GM04503 (cell line): ENCODE measurements at places on chromosomes 1 and 21.

GRCh38 chr1:119898530-119898929 is 2.2 kb upstream of the ADAM30 start:
- no peak for DNase-seq

DNA sequence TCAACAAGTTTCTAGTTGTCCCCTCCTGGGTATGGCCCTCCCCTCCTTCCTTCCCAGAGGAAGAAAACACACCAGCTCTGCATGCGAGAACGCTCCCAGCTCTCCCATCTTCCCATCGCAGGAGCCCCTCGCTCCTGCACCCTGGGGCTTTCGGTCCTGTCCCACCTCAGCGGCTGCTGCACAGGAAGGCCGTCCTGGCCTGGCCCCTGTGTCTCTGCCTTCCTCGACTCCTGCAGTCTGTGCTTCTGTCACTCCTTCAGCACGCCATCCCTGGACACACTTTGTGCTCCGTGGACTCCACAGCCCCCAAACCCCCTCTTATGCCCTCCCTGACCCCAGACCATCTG is 23.2 kb downstream of the KRTAP10-1 start:
- DNase-seq: no peak

GRCh38 chr1:108817811-108818210 is 39.1 kb downstream of the AKNAD1 start:
- DNase-seq: no peak

GRCh38 chr1:108850929-108851328 is 6.0 kb downstream of the AKNAD1 start:
- DNase-seq: no peak

DNA sequence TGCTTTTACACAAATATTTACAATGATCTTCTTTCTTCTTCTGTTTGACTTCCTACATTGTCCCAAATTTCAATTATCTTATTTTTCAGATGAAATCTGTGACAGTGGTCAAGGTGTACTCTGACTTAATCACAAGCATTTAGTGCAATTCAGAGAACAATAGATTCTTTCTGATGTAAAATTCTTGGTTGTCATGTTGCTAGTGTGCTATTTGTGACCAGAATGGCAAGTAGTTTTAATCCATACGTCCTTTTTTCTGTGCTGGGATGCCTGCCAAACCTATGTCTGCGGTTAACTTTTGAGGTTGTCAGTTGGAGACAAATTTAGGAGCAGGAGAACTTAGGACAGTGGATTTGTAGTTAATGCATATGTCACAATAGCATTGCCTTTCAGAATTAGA is 31.0 kb downstream of the NCAM2 start:
- no peak for DNase-seq

GRCh38 chr1:50393522-50394120 is 29.6 kb downstream of the DMRTA2 start:
- DNase-seq: no peak

DNA sequence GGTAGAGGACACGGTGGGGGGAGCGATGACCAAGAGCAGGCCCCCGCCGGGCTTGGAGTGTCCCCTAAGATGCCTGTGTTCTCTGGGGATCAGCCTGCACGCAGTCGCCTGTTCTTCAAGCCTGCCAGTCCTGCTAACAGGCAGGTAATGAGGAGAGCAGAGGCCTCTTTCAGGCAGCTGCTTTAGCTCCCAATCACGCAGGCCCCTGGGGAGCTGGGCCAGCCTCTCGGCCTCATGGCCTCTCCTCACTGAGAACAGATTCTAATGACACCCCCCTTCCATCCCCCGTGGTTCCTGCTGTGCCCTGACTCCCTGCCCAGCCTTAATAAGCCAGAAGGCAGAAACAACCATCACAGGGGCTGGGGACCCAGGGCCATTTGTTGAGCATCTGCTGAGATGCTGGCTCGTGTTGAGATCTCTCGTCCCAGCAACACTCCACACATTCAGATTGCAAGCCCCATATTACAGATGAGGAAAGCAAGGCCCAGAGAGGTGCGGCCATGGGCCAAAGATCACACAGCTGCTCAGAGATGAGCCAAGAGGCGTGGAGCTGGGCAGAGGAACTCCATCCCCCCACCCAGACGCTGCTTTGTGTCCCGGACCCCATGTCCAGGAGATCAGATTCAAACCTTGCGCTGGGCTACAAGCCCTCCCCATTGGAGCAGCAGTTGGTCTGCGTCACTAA is 71.6 kb upstream of the CASZ1 start:
- DNase-seq: no peak

GRCh38 chr1:219993554-219994433 is 52.5 kb downstream of the EPRS1 start:
- DNase-seq: no peak

- DNase-seq: peak; percentile 25
Observed at GRCh38 chr1:5891736-5892135, 100.5 kb downstream of the NPHP4 start.

GRCh38 chr1:33743221-33743998 is 120.5 kb upstream of the HMGB4 start:
- DNase-seq: no peak

GRCh38 chr1:23545851-23546250 is 13.4 kb downstream of the ID3 start:
- DNase-seq: no peak

DNA sequence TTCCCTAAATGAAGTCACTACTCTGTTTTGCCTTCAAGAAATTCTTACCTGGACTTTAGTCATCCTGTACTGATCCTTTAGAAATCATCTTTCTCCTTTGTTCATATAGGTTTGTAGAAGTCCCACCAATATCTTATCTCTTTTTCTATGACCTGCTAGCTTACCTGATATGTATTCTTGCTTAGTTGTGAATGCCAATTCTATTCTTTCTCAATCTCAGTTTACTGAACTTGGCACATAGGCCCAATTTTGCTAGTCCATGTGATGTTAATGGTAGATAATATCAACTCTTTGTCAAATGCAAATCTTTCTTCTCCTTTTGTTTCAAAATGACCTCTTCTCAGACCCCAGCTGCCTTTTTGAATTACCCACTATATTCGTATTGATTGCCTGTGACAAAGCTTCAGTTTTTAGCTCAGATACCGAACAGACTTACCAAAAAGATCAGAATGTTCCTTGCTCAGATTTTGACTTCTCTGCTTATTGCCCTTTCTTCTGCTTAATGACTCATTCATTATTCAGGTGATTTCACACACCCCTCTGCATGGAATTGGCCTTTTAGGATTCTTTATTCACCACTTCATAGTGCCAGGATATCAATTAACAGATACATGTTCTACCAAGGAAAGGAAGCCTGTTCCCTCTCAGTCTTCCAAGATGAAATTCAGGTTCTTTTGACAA is 20.6 kb downstream of the IPO9 start:
- no peak for DNase-seq

DNA sequence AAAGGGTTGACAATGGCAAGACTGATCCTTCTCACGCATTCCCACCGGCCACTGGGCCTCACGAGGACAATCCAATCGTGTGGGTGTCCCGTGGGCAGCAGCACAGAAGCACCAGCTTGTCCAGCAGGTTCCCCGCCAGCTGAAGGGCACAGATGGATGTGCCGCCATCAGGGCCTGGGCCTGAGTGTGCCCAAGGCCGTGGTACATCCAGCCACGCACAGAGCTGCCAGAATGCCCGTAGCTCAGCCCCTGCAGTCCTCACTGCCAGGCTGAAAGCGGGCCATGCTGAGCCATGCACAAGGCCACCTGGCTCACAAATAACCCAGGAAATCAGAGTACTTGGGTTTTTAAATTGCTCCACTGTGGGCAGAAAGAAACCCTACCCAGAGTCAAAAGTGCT is 7.0 kb downstream of the NPHP4 start:
- no peak for DNase-seq

- DNase-seq: no peak
Observed at GRCh38 chr1:222880587-222880986, 65.7 kb downstream of the DISP1 start.

DNA sequence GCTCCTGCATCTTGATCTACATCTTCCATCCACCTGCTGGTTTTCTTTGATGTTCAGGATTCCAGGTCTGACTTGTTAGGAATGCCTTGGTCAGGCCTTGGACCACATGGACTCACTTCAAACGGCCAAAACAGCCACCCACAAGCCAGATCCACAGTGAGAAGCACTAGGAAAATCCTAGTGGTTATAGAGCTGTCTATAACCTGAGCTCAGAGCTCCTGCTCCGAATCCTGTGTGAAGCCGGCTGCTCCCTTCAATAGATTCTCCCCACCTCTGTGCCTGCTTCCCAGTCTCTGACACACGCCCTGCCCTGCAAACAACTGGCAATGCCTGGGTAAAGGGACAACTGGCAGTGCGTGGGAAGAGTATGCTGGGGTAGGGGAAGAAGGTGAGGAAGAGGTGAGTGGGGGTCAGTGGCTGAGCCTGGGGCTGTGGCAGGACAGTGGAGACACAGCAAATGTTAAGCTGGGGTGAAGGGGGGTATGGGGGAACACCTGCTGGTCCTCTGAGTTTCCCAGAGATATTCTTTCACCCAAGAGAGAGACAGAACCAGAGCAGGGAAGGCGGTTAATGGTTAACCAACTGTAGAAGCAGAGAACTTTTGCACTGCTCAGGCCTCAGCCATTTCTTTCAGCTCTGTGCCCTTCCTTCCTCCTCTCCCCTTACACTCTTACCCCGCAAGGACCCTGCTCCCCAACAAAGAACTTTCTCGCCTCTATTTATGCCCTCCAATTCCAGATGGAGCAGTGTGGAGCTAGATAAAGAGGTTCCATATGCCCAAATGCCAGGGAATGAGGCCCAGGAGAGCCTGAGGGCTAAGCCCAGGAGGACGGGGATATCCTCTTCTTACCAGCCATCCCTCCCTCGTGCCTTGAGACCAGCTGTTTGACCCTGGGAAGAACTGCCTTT is 4.5 kb downstream of the PLXNA2 start:
- DNase-seq: no peak

GRCh38 chr1:94092210-94092613 is 28.7 kb downstream of the ABCA4 start:
- no peak for DNase-seq

DNA sequence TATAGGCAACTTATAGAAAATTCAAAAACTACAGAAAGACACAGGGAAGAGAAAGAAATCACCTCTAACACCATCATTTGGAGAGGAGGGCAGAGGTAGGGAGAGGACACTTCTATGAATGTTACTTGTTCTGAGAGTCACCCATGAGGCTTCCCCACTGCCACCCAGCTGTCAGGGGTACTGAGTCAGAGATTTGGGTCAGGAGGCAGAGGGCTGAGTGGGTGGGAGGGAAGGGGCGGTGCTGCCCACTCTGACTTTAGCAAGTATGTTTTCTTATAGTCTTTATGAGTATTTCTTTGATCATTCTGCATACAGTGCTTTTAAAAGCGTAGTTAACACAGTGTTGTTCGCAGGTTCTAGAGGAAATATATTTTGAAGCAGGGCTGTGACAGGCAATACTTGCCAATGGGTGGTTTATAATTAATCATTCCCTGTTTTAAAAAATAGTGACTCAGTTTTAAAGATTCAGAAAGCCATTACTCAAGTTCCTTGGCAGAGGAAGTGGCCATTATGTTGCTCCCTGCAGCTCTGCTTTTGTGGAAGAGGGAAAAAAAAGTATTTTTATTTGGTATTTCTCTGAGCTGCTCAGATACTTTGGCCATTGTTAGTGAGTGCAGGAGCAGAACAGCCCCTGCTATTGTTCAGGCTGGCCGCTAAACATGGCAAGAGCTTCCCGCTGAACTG is 18.3 kb downstream of the IL6R start:
- no peak for DNase-seq

- no peak for DNase-seq
Observed at GRCh38 chr1:153682730-153683129, 4.2 kb downstream of the NPR1 start.

DNA sequence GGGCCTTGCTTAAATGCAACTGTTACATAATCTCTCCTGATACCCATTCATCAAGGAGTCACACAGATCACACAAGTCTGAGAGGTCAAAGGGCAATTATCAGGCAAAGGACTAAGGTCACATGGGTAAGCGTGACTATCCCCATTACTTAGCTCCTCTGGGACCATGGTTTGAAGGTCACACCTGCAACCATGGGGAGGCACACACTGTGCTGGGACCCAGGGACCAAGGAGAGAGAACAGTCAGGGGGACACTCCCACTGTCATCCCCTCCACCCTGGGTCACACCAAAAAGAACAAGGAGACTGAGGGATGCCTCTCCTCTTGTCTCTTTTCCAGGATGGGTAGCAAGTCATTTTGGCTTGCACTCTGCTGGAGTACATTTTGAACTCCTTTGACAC is 30.9 kb upstream of the CTBS start:
- no peak for DNase-seq

DNA sequence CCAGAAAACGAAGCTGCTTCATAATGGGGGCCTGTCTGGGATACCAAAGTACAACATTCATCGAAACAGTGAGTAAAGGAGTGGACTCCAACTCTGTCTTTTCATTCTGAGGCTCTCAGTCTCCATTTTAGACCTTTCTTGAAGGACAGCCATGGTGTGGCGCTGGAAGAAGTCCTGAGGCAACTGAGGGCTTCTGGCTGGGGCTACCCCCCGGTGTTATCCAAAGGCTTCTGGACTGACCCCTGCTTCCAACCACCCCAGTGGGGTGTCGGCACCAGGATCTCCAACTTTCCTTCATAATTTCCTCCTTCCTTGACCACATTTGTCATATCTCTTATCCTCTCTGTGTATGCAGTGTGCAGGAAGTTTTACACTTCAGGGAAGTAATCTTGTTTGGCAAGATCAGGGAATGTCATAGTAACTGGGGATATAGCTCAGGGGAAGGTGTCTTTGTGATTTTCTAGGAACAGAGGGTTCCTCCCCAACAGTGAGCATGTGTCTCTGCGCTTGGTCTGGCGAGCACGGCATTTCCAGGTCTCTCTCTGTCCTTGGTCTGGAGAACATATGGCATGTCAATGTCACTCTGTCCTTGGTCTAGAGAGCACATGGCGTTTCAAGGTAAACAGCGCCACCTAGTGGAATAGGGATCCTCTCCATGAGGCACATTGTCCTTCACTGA is 19.4 kb upstream of the BSDC1 start:
- no peak for DNase-seq

- no peak for DNase-seq
Observed at GRCh38 chr1:241332987-241333386, 24.0 kb downstream of the RGS7 start.

DNA sequence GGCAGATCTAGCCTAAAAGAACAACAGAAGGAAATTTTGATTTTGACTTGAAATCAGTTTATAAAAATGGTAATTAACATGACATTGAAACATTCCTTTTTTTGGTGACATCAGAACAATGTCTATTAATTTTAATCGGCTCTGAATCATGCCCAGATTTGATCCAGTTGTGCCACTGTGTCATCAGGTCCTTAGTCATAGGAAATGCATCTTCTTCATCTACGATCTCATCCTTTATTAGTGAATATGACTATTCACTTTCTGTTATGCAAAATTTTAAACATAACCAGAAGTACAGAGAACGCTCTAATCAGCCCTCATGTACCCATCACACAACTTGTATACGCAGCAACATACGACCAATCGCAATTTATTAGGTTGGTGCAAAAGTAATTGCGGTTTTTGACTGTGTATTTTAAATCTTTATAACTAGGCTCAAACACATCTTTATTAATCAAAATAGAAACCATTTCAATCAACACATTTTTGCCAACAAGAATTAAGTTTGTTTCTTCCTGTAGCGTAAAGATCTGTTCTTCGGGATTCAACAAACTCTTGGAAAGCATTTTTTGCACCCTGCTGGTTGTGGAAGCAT is 40.3 kb upstream of the TLR5 start:
- no peak for DNase-seq
